ENCODE measurements at places on chromosomes 3 and 15.

GRCh38 chr3:128329491-128330213, 137.0 kb downstream of the DNAJB8 start:
- DNase-seq = no peak

DNA sequence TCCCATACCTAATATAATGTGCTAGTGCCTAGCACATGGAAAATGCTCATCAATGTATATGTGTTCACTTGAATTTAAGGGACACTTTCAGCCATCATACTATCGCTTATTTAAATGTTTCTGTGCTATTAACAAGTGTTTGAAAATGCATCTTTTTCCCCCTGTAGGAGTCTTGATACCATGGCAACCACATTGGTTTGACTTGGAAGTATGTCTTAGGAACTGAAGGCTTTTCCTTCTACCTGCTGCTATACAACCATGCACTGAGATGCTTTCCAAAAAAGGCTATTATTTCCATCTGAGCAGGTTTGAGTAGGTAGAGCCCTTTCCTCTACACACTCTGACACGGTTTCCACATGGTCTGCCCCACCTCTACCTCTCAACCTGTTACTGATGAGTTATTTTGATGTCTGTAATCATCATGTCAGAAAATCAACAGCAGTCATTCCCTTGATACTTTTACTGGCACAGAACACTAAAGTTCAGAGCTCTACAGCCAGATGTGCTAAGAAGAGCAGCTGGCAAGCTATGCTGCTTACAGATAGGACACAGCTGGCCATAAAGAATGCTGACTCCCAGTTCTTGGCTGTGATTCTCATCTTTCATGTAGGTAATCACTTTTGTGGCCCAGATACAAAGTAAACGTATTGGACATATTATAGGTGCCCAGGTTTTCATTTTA, 59.3 kb downstream of the RYR3 start:
- no peak for DNase-seq

DNA sequence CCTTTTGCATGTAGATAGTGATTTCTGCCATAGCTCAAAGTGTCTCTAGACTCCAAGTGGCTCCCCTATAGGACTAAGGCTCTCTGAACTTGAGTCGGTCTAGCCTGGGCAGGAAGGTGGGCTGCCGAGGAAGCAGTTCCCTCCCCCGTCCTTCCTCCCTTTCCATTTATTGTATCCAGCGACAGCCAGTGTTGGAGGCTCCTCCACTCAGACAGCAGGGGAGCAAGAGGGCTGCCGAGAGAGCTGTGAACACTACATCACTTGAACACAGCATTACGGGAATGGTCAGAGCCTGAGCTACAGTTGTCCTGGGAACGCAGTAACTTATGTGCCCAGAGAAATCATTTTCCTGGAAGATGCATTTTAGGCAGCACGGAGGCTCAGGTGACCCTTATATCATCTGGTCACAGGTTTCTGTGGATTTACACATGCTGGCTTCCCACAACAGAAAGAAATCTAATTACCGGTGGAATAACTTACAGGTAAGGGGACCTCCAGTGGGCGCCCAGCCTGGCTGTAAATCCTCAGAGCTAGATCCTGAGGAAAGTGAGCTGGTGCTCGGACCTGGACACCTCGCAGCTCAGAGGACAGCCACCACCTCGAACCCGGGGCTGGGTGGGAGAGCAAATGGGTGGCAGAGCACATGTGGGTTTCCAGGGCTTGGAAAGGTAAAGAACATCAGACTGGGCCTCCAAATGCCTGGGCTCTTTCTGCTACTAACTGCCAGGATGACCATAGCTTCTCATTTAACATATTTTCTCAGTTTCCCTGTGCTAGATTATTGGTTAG, 197.1 kb downstream of the UACA start:
- no peak for DNase-seq

DNA sequence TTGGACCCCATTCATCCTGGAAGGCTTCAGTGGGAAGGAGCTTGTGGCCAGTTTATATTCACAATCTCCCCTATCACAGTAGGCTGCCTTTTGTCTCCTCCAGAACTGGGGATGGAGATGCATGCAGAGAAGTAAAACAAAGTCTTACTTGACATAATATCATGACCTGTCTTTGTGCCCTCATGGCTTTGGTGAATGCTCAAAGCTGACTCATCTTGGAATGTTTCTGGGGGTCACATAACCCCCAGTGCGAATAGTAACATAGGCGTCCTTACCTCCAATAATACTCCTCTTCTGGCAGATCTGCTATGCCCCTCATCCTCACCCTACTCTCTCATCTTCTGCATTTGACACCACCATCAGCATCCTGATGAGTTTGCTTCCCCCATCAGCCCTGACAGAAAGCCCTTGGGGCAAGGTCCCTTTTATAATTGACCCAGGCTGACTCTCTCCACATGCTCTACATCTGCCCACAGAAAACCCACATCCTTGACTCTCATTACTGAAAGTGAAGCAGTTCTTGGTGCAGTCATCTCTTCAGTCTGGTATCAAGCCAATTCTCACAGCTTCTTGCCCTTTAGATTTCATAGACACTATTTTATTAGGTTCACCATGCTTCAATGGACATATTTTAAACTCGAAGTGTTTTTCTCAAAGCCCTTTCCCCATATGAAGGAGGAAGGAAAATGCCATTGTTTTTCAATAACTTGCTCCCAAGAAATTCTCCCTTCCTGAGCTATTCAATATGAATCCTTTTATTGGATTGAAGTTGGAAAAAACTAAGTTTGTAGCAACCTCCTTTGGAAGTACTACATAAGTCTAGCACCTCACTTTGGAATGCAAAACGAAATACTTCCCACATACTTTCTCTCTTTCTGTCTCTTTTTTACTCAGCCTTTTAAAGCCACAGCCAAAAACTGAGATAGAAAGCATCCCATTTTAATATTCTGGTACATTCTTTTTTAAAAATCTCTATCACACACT, 36.6 kb downstream of the OSTN start:
- DNase-seq = no peak

DNA sequence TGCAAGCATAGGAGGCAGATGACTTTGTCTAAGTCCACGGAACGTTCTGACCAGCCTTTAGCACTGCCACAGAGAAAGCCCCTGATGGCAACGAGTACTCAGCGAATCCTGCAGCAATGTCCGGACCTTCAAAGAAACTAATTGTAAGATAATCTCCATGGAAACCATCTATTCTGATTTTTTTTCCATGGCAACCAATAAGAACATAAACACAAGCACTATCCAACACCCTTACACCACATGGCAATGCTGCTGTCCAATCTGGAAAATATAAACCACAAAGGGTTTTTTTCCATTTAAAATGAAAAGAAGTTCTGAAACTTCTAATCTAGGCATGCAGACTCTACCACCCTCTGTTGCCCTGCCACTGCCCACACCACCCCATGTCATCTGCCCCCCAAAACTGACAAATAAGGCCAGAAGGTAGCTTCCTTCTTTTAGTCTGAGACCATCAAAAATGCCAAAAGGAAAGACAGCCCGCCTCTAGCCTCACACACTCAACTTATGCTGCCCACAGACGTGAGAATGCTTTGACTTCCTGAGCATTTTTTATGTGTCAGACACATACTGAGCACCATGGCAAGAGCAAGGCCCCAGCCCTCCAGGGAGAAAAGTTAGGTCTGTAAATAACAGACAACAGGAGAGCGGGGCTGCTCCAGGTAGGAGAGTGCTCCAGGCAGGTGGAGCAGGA, 44.5 kb downstream of the POC1A start:
- DNase-seq = no peak

GRCh38 chr3:24596626-24597025, 102.0 kb upstream of the THRB start:
- DNase-seq = no peak
